ENCODE measurements at places on chromosomes 6 and 20.
A peak's percentile ranks its signal among the peaks of the same experiment; 100 is the strongest.

DNA sequence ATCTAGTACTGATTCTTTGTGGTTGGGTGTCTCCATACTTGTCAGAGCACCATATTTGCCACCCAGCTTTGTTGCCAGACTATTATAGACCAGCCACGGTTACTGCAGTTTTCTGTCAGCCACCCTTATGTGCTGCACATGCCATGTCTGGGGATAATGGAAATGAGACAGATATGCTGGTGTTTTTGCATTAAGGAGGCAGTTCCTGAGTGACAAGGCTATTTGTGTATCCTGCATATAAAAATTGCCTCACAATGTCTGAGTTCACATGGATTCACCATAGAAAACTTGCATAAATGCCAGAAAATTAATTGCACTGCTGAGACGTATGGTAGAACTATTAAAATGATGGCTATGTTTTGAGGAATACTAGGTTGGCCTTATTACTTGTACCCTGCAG is 51.8 kb downstream of the NKAIN2 start:
- no peak for DNase-seq

DNA sequence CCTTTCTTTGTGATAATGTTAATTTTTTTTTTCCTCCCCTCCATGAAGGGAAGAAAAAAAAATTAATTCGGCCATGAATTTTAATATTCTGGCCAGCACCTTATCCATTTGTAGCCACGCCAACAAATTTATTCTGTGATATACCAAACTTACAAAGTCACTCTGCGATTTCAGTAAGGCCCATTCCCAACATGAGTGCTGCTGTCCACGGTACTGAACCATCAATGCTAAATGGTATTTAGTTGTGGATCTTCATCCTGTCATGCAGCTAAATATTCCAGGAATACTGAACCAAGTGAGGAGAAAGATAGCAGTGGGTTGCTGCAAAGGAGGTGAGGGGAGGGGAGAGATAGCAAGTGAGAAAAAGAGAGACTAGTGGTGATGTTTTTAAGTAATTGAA is 19.5 kb upstream of the RSPH4A start:
- peak; percentile 10 for DNase-seq

DNA sequence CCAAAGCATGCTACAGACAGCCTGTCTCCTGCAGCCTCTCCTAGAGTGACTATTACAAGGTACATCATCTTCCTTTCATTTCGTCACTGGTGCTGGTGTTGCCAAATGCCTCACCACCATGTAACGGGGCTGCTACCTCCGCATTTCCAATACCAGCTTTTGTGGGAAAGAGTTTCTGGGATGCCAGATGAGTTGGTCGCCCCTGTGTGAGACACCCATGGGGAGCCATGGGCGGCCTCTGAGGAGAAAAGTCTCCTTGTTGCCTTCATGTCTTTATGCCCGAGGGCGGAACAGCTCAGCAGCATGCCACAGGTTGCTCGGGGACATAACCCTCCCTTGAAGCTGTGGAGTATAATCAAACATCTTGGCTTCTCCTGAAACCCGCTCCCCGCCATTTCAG is 169.6 kb downstream of the THBS2 start:
- no peak for DNase-seq

DNA sequence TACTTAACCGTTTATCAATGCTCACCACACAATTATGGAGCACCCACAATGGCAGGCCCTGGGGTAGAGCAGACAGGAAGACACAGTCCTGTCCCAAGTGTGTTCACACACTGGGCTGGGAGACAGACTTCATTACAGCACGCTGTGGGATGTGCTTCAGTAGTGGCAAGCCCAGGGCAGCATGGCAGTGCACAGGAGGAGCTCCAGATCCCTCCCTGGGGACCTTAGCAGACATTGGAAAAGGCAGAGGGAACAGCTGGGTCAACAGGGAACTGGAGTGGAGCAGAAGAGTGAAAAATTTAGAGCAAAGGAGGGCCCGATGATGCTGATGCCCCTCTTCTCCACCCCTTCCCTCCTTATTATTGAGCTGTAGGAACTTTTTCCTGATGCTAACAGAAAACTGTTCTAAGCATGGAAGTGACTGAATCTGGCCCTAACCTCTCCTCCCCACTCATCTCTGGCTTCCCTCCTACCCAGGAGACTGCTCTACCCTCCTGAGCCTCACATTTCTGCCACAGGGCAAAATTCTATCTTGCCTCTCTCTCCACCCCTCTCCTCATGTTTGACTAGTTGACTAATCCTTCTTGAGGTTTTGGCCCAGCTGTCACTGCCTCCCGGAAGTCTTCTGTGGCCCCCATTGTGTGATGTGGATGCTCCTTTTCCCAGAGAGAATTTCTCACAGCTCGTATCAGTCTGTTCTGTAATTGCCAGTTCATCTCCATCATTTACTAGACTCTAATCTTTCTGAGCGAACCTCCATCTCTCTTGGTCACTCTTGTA is 41.3 kb upstream of the NOP56 start:
- DNase-seq, result no peak

GRCh38 chr20:5842465-5842864 is 92.3 kb downstream of the SHLD1 start:
- no peak for DNase-seq

- no peak for DNase-seq
Observed at GRCh38 chr6:72374857-72375256, 247.0 kb upstream of the KCNQ5 start.

DNA sequence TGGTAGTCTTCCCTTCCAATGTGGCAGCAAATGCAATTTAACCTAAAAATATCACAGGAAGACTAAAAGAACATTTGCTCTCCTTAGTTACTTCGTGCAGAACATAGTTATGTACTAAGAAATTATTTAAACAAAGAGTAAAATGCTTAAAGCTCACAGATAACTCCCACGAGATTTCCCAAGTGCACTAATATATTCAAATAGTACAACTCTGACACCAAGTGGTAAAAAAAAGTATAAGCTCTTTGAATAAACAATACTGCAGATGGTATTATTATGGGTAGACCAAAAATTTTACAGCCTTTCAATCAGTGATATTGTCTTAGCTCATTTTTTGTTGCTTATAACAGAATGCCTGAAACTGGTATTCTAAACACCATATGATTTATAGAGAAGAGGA is 52.8 kb upstream of the FILIP1 start:
- DNase-seq, result peak; percentile 23

DNA sequence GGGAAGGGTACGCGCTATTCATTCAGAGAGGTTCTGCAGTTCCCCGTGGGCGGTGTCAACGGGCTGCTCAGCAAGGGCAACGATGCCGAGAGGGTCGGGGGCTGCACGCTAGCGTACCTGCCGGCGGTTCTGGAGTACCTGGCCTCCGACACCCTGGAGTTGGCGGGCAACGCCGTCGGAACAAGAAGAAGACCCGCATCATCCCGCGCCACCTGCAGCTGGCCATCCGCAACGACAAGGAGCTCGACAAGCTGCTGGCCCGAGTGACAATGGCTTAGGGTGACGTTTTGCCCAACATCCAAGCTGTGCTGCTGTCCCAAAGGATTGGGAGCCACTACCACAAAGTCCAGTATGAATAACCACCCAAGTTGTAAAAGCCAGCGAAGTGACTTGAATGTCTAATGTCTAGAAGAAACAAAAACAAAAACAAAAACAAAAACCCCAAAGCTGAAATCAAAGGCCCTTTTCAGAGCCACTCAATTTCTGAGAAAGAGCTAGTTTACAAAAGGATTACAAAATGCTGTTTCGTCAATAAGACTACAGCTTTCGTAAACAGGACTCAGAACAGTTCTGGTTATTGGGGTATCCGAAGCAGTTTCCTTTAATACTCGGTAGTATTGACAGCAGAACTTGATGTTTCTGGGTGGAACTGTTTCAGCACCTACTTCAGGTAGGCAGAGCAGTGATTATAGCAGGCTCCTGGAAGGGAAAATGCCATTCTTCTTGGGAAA is 21.9 kb upstream of the SLC17A4 start:
- DNase-seq, result no peak

DNA sequence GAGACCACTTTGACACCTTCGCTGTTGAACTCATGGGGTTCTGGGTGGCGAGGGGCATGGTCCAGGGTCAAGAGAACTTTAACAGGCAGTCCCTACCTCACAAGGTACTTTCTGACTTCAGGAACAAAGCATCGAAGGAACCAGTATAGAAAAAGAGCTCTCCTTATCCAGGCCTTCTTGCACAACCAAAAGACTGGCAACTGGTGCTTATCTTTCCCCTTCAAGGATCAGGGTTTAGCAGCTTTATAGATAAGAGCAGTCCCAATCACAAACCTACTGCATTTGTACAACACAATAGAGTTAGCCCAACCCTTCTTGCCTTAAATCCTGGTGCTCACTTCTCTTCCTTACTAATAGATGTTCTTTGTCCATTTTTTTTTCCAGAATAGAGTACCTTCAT is 116.3 kb downstream of the SNX5 start:
- no peak for DNase-seq

- DNase-seq, result no peak
Observed at GRCh38 chr20:58609026-58609425, 42.1 kb upstream of the STX16 start.

DNA sequence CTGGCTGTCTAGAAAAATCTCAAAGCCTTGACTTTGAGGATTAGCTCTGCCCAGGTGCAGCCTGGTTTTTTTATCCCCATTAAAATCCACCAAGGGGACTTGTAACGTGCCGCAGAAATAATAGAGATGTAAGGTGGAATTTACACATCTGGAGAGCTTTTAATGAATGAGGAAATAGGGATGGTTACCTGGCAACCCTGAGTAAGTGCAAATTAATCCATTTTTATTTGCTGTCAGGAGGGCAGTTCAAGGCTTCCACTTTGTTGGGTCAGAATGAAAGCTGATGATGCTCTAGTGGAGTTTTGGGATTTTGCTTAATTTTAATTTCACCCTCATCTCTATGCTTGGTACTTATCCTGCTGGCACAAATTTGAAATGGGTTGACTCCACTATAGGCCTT is 163.4 kb upstream of the CEP162 start:
- no peak for DNase-seq

DNA sequence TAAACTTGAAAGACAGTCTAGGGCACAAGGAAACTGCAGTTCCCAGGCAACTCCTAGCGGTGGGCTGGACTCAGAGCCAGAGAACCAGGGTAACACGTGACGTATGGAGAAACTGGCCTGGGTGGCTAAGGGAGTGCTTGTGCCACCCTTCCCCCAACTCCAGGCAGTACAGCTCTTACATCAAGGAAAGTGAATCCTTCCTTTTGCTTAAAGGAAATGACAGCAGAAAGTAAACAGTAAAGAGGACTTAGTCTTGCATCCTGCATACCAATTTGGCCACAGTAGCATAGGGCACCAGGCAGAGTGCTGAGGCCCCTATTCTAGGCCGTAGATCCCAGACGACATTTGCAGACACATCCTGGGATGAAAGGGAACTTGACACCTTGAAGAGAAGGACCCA is 322.8 kb downstream of the CD109 start:
- no peak for DNase-seq

GRCh38 chr6:160163425-160163824 is 41.8 kb downstream of the SLC22A1 start:
- DNase-seq, result no peak

GRCh38 chr6:159819932-159820640 is 20.0 kb downstream of the PNLDC1 start:
- DNase-seq, result no peak

GRCh38 chr6:84492241-84493165 is 265.1 kb upstream of the CEP162 start:
- no peak for DNase-seq

GRCh38 chr6:79423216-79423615 is 114.0 kb downstream of the LCA5 start:
- DNase-seq, result no peak

GRCh38 chr20:46850416-46850815 is 44.2 kb upstream of the EYA2 start:
- DNase-seq, result no peak

DNA sequence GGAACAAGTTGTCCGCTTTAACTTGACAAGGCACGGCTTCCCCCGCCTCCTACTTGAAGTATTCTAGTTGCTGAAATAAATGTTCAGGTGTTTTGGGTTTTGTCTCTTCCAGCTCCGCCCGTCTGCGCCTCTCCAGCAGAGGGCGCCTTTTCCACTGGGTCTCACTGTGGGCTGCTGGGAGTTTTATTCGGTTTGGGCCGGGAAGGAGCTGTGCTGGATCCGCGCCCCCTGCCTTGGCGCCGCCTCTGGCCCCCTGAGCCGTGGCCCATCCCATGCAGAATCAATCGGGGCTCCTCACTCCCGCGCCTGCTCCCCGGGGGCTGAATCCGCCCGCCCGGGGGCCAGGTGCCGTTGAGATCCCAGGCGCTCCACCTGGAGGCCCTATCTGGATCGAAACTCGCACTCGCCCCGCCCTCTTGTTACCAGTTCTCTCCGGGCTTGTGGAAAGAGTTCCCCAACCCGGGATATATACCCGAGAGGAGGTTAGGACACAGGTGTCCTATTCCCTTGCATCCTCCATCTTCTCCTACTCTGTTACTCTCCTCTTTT is 51.0 kb upstream of the TCF21 start:
- peak; percentile 38 for DNase-seq

- no peak for DNase-seq
Observed at GRCh38 chr20:2065099-2065498, 36.5 kb upstream of the STK35 start.

GRCh38 chr20:53623454-53624211 is 30.0 kb upstream of the ZNF217 start:
- DNase-seq, result peak; percentile 71

DNA sequence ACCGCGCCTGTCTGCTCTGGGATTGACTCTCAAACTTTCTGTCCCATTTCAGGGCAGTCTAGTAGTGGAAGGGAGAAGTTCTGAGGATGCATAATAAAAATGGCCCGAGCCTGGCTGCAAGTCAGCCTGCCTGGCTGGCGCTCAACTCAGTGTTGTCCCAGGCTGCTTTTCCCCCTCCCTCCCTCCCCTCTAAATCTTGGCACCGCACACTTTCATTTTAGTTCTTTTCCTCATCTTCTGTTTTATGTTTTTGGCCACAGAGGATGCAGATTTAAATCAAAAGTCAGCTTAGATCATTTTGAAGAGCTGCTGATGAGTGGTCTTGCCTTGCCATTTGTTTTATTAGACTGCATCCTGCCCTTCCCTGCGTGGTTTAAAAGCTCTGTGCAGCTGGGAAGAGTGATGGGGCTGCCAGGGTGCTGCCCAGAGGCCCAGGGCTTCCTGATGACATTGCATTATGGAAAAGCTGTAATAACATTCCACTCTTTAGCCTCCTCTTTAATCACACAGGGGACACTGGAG is 6.5 kb upstream of the UQCC2 start:
- no peak for DNase-seq

GRCh38 chr6:57276946-57277345 is 40.5 kb upstream of the PRIM2 start:
- no peak for DNase-seq

GRCh38 chr6:36327226-36327918 is 9.3 kb downstream of the BNIP5 start:
- no peak for DNase-seq

DNA sequence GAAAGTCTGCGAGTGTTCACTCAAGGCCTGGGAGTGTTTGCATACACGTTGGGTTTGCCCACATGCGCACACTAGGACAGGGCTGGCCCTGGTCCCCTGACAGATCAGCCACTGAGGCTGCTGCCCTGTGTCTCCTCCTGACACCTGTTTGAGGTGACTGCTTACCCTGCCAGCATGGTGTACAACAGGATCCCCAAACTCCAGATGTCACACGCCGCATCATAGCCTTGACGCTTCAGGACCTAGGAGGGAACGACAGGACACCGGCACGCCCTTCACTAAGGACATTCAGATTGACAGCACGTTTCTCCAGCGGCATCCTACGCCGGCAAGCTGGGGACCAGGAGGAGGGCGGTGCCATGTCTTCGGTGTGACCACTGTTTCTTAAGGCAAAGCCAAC is 37.0 kb upstream of the MPC1 start:
- no peak for DNase-seq

GRCh38 chr6:39938773-39939654 is 4.8 kb upstream of the MOCS1 start:
- no peak for DNase-seq

All from kidney glomerular epithelial cell (primary cell).